ENCODE measurements at places on chromosomes 3 and 15.

DNA sequence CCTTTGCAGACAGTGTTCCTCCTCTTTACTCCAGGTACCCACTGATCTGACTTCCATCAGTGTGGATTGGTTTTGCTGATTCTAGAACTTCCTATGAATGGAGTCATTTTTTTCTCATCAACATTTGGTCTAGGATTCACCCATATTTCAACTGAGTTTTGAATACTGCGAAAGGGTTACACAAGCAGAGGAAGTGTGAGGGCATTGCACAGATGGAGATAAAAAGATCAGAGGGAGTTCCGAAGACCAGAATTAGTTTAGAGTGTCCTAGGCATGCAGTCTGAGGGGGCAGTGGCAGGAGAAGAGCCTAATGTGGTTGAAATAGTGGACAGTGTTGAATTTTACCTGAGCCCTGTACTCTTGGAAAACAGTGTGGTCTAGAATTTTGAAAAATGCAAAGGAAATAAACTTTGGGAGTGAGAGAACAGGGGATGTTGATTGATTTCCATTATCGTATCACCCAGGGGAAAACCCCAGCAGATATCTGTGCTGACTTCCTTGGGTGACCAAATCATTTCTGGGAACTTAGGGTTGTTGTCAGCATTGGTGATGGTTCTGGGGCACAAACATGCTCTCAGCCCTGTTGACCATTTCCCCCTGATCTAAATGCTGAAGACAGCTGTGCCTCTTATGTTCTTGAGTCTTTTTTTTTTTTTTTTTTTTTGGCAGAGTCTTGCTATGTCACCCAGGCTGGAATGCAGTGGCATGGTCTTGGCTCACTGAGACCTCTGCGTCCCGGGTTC is 327.4 kb upstream of the LRRFIP2 start:
- DNase-seq = no peak

DNA sequence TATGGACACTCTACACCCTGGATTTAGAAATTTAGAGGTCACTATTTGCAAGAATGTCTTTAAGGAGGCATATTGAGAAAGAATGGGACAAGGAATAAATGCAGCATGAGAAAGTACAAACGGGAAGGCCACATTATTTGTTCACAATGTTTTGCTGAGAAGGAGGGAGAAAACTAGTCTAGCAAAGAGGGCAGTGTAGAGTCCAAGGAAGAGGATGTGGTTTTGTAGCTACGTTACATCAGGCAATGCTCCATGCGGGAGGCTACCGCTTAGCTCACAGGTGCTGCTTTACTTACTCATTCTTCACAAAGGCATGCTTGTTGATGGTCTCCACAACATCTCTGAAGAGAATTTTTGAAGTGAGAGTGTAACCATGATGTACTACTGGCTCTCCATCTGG is 191.1 kb downstream of the PLCH1 start:
- peak; percentile 69 for DNase-seq

- no peak for DNase-seq
Observed at GRCh38 chr3:147758771-147759170, 349.6 kb downstream of the ZIC1 start.

GRCh38 chr15:92661956-92662355 is 6.4 kb upstream of the FAM174B start:
- no peak for DNase-seq

DNA sequence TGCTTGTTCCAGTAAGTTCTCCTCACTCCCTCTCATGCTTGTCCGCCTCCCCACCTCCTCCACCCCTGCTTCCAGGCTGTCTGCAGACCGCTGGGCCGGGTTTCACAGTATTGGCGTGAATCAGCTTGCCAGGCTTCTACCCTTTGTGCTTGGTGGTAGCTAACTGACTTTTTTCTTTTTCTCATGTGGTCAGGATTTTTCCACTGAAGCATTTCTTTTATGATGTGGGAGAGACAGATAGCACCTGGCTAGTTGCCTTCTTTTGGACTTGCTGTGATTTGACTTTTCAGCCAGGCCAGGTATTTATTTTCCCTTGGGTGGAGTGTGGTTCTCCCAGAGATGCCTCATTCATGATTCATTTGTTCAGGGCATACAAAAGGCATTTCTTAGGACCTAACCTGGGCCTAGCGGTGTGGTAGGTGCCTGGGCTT is 60.6 kb downstream of the ST6GAL1 start:
- DNase-seq = no peak

DNA sequence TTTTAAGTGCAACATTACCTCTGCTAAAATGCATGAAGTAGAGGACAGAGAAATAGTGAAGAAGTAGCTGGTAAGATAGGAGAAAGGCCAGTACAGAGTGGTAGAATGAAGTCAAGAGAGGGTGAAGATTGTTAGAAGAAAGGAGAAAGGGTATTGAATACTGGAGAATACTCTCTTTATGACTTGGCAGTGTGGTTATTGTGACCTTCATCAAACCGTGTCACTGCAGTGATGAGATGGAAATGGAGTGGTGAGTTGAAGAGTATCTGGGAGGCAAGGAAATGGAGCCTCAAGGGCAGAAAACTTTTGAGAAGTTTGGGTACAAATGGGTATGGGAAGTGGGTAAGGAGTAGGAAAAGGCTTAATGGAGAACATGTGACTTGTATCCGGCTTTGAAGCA is 24.7 kb downstream of the MINDY2 start:
- DNase-seq = no peak

GRCh38 chr15:74170875-74171578 is 2.5 kb upstream of the ISLR start:
- no peak for DNase-seq

GRCh38 chr3:188257384-188258026 is 103.5 kb downstream of the LPP start:
- DNase-seq = no peak

DNA sequence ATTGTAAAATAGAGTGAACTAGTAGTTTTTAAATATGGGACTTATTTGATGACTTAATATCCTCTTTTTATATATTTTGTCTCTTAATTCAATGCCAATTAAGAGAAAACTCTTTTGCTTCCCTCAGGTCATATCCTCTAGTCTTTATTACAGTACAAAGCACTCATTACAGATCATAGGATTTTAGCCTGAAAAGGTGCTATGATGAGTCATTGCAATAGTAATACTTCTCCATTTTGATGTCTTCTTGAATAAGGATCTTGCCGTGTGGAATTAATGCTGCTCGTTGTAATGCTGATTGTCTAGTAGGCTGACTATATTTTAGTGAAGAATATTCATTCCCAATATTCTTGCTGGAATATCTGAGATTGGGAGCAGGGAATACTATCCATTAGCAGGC is 612.2 kb upstream of the GOLIM4 start:
- DNase-seq = no peak

- DNase-seq = no peak
Observed at GRCh38 chr3:99690761-99691369, 52.5 kb downstream of the COL8A1 start.

GRCh38 chr15:99452728-99453636 is 112.8 kb upstream of the MEF2A start:
- peak; percentile 27 for DNase-seq

GRCh38 chr3:162538491-162538890 is 1041.9 kb downstream of the OTOL1 start:
- DNase-seq = no peak

DNA sequence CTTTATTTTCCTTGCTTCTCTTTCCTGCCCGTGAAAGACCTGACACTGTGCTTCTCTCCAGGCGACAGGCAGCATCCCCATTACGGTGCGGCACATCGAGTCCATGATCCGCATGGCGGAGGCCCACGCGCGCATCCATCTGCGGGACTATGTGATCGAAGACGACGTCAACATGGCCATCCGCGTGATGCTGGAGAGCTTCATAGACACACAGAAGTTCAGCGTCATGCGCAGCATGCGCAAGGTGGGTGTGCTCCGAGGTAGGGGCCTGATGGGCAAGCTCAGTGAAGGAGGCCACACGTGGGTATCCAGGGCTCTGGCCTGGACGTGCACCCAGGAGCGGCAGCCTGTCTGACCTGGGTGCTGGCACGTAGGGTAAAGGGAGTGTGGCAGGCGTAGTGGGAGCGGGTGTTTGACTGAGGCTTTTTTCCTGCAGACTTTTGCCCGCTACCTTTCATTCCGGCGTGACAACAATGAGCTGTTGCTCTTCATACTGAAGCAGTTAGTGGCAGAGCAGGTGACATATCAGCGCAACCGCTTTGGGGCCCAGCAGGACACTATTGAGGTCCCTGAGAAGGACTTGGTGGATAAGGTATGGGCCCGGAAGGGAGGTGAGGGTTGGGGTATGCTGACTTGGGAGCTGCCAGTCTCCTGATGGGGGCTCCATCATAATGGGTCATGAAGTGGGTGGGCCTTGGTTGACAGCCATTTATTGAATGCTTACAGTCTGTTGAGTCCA is 8.2 kb upstream of the PODXL2 start:
- DNase-seq = no peak

- no peak for DNase-seq
Observed at GRCh38 chr15:55407498-55408011, 604 bp downstream of the CCPG1 start.

DNA sequence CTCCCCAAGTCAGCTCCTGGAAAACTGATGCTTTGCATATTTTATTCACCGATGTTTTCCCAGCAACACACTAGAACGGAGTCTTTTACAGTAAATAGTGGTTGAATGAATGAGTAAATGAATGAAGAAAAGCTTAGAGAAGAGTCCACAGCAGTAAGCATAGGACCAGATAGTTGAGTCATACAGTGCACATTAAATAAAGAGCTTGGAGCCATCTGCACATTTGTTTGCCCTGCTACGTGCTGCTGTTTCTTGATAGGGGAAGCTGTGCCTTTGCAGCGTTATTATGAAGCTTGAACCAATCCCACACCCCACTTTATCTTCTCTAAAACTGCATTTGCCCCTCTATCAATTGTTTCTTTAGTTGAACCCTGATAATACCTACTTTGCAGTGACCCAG is 1.2 kb downstream of the FAM98B start:
- peak; percentile 40 for DNase-seq

- DNase-seq = no peak
Observed at GRCh38 chr3:29493109-29493508, 212.2 kb downstream of the RBMS3 start.

- DNase-seq = no peak
Observed at GRCh38 chr3:152564459-152564858, 270.5 kb upstream of the P2RY1 start.

DNA sequence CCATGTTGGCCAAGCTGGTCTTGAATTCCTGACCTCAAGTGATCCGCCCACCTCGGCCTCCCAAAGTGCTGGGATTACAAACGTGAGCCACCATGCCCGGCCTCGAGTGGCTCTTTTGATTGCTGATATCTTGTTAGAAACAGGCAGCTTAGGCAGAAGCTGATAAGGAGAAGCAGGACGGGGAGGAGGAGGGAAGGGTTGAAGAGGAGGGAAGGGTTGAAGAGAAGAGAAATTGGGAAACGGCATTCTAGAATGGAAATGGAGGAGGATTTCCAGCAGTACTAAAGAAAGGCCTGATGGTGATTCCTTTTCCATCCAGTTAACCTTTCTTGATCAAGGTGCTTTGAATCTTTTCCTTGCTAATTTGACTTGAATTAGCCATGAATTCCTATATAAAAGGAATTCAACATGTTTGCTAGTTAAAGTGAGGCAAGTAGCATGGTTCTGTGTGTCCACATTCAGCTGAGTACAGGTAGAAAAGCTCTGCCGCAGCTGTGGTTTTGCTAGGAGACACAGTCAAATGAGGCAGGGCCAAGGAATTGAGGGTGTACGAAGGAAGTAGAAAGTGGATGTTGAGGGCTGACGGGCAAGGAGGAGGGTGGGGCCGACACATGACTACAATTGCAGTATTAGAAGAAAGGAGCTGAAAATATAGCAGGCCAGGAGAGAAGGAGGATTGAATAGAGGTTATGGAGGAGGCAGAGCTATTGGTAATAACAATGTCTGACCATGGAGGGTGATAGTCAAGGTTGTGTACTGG is 27.2 kb upstream of the ATP1B3 start:
- DNase-seq = no peak

DNA sequence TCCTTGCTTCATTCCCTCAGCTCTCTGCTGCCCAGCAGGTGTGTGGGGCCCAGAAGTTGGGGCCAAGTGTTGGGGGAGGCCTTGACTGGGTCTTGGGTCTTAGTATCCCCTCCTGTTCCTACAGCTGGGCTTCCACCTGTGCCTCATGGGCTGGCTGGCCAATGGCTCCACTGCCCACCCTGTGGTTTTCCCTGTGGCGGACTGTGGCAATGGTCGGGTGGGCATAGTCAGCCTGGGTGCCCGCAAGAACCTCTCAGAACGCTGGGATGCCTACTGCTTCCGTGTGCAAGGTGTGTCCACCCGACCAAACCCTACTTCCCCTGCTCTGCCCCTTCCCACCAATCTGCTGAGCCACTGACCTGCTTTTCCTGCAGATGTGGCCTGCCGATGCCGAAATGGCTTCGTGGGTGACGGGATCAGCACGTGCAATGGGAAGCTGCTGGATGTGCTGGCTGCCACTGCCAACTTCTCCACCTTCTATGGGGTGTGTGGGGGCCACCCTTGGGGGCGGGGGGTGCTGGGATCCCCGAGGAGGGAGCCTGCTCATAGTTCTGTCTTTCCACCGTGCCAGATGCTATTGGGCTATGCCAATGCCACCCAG is 10.9 kb downstream of the NT5DC2 start:
- no peak for DNase-seq

DNA sequence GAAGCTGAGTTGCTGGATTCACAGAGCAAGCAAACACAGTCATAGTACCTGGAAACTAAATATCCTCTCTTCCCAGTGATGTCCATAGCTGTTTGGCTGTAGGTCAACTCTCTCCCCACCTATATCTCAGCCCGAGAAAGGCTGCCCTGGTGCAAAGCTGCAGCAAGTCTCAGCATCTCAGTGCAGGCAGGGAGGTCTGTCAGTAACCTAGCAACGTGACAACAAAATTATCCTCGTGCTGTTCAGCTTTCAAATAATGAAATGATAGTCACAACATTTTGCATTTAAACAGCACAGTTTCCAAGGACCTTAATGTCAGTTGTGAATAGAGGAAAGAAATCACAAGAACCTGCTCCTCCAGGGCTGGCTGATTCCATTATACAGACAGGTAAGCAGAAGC is 83.6 kb downstream of the CHST2 start:
- peak; percentile 71 for DNase-seq

GRCh38 chr3:65888980-65889706 is 149.6 kb downstream of the MAGI1 start:
- DNase-seq = no peak

DNA sequence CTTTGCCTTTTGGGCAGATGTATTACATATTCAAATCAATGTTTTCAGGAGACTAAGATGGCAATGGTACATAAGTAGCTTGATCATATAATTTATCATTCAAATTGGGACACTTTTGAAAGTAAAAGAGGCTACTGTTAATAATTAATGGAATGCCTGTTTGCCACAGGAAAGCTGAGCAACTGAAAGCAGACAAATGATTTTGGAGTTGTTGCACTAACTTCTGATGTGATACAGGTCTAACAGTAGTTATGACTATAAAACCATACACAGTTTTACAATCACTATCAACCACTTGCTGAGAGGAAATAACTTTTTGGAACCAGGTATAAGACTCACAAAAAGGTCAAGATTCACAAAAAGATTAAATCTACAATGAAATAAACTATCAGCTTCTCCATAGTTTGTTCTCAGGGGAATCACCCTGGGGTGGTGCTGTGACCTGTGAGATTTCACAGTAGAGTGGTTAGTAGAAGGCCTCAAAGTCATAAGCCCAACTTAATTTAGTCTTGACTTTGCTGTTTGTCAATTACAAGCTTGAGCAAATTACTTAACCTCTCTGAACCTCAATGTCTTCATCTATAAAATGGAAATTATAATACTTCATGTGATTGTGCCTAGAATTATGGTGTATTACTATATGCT is 42.7 kb downstream of the HHLA2 start:
- no peak for DNase-seq

All from NAMALWA (cell line).